DMS79 (cell line): ENCODE measurements at places on chromosomes 4 and X.

- DNase-seq = no peak
Observed at GRCh38 chr4:16113741-16114140, 29.9 kb upstream of the PROM1 start.

GRCh38 chrX:71128915-71129765, 10.7 kb downstream of the MED12 start:
- no peak for DNase-seq

GRCh38 chr4:48943387-48943786, 36.8 kb upstream of the OCIAD2 start:
- DNase-seq = no peak

GRCh38 chr4:97691111-97691605, 452.1 kb downstream of the STPG2 start:
- DNase-seq = no peak

- DNase-seq = peak; percentile 5
Observed at GRCh38 chr4:72084587-72085011, 52.8 kb downstream of the NPFFR2 start.

- DNase-seq = no peak
Observed at GRCh38 chr4:188975271-188975670, 836.0 kb downstream of the TRIML1 start.

DNA sequence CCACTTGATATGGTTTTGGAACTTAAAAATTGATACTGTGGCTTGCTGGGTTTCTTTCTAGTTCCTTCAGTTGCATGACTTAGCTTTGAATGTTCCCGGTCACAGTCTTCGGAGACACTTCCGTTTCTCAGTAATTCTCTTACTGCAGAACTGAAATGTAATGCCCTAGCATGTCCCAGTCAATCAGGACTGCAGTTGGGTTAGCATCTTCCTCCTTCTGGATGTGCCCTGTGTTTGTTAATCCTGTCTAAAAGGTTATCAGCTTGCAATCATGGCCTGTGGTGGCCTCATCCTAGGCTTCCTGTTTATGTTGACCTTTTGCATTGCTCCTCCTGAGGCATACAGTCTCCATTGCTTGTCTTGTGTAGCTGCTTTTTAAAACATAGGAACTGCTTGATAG, 275.9 kb downstream of the ARHGAP10 start:
- no peak for DNase-seq

DNA sequence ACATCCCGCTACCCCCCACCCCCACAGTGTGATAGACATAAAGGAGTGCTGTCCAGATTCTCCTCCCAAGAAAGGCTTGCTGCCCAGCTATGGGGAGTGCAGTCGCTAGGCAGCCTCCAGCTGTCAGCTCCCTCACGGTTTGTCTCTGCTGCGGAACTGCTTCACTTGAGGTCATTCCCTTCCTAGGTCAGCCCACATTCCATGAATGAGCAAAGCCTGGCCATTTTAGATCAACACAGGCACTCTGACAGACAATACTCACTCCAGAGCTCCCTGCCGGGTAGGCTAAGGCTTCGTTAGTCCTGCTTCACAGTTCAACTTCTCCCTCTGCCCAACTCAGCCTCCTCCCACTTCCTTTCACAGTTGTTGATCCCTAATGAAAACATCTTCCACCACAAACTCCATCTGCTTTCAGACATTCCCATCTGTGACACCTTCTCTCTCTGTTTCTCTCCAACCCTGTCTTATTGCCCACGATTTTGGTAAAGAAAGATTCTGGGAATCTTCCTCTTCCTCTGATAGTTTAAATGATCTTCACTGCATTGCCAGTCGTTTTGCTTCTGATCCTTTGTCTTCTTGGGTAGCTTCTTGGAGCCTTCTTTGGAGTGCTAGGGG, 318.9 kb upstream of the F9 start:
- DNase-seq = no peak

DNA sequence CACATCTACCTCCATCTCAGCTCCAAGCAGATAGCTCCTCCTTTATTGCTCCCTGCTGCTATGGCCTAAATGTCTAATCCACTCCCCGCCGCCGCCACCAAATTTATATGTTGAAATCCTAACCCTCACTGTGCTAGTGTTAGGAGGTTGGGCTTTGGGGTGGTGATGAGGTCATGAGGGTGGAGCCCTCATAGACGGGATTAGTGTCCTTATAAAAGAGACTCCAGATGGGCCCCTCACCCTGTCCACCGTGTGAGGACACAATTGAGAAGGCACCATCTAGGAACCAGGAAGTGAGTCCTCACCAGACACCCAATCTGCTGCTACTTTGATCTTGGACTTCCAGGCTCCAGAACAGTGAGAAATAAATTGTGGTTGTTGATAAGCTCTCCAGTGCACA, 13.6 kb upstream of the TBC1D14 start:
- no peak for DNase-seq
